ENCODE measurements at places on chromosomes 4 and X.
A peak's percentile ranks its signal among the peaks of the same experiment; 100 is the strongest.

GRCh38 chrX:1453395-1453783 is 680 bp upstream of the ASMTL start:
- DNase-seq = no peak

- DNase-seq = no peak
Observed at GRCh38 chr4:73139245-73139644, 69.7 kb upstream of the COX18 start.

GRCh38 chrX:34961662-34962061 is 19.1 kb downstream of the FAM47B start:
- DNase-seq = no peak

- DNase-seq = peak; percentile 63
Observed at GRCh38 chr4:14452001-14452400, 550.3 kb upstream of the CPEB2 start.

GRCh38 chr4:25632135-25632534 is 23.5 kb upstream of the SLC34A2 start:
- no peak for DNase-seq

GRCh38 chrX:46715530-46715929 is 43.4 kb downstream of the SLC9A7 start:
- DNase-seq = no peak

DNA sequence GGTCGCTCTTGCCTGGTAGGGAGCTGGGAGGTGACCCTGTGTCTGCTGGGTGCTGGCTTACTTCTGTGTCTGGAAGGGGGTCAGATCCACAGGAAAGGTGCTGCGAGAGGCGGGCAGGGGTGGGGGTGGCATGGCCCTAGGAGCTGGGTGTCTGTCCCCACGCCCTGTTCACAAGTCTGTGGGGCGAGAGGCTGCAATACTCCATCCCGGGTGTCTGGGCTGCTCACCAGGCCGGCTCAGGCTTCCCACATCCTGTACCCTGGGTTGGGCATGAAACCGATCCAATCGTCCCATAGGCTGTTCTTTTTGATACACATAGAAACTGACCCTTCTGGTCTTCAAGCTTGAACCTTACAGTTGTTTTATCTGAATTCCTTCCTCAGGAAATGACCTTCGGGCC is 993 bp upstream of the CTAG2 start:
- DNase-seq = peak; percentile 12

DNA sequence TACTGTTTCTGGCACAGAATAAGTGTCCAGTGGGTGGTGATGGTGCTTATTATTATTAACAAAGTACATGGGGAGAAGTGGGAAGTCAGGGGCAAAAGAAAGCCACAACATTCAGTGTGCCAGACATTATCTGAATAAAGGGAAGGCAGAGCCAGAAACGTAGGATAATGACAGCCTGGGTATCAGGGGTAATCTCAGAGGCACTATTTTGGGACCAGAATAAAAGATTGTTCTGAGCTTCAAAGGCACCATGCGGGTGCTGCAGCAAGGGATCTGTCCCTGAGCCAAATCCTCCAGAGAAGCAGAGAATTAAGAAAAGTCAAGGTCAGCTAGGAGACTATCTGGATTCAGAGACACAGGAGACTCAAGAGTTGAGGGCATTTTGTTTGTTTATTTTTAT is 328.8 kb upstream of the GATB start:
- DNase-seq = no peak

DNA sequence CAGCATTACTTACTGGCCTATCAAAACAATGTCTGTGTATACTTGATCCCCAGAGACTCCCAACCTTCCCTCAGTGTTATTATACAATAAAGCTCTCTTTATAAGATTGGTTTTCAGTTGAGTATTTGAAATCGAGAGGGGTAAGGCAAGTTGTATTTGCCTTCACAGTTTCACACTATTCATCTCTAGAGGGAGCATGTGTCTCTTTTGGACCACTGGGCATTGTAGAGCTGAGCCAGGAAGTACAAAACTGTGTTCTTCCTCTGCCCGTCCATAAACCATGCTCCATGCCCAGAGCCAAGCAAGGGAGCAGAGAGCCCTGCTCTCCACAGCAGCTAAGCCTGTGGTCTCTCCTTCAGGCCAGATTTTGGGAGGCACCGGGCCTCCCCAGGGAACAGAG is 61.5 kb upstream of the HHIP start:
- no peak for DNase-seq

GRCh38 chrX:135543924-135544323 is 23.5 kb downstream of the INTS6L start:
- DNase-seq = no peak

DNA sequence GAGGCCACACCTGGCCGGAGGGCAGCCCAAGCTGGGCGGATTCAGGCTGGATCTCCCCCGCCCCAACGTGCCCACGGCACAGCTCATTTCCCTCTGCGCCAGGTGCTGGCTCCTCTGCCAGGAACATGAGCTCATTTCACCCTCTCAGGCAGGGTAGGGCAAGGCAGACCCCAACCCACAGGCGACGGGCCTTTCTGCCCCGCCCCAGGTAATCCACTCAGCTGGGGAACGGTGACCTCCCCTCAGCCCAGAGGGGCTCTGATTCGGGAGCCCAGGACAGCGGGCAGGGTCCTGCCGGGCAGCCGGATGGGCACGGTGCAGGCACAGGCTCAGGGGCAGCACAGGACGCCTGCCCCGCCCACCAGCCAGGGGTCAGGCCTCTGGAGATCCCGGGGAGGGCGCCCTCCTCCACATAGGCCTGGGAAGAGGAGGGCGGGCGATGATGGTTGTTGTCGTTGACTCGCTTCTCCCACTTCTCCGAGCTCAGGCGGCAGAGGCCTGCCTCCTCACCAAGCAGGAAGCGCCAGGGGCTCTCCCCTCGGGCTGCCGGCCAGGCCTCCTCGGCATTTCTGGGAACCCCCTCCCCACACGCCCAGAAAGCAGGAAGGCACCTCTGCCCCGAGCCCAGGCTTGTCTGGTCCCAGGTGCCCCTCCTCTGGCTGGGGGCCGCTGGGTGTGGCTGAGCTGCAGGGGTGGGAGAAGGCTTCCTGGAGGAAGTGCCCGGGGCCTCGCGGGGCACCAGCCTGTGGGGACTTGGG is 31.1 kb downstream of the TACC3 start:
- DNase-seq = no peak

DNA sequence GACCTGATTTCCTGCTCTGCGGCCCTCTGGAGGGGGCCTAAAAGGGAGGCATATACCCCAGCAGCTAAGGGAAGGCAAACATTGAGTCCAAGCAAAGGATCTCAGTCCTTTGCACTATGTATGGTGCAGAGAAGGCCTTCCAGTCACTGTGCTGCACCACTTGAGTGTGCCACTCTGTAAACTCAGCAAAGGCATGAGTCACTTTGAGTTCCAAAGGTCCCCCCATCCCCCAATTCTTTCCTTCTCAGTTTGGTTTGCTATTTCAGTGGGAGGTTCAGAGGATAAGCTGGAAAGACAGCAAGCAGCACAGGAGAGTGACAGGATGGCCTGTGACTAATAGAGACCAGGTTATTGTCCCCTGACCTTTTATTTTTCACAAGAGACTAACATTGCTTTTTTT is 131.3 kb downstream of the FHDC1 start:
- DNase-seq = peak; percentile 63

DNA sequence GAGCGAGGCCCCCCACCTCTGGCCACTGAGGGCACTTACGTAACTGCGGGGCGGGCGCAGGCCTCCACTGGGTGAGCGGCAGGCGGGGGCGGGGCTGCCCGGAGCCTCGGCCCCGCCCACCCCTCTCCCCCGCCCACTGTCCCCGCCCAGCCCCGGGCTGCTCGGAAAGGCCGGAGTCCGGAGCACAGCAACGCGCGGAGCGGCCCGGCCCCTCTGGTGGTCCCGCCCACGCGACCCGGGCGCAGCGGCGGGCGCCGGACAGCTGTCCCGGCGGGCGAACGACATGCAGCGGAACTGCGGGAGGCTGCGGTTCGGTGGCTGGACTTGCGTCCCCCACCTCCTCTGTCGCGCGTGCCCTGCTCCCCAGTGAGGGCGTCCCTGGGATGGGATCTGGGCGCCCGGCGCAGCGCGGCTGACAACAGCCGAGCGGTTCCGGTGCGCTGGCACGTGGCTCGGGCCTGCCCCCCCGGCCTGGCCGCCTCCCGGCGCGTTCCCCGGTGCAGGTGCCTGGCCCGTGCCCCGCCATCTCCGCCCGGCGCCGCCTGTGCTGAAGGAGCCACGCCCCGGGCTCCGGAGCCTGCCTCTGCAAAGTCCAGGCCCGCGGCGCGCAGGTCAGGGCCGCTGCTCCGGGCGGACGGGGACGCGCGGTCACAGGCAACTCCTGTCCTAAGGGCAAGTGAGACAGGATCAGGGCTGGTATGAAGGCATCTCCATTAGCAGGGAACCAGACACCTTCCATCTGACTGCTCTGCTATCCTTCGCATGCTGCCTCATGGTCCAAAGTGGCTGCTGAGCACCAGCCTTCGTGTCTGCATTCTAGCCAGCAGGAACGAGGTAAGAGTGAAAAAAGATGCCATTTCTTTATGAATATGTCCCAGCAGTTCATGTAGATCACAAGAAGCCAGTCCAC is 21.8 kb upstream of the JAKMIP1 start:
- DNase-seq = peak; percentile 86

- DNase-seq = no peak
Observed at GRCh38 chr4:169397762-169398161, 127.0 kb upstream of the SH3RF1 start.

DNA sequence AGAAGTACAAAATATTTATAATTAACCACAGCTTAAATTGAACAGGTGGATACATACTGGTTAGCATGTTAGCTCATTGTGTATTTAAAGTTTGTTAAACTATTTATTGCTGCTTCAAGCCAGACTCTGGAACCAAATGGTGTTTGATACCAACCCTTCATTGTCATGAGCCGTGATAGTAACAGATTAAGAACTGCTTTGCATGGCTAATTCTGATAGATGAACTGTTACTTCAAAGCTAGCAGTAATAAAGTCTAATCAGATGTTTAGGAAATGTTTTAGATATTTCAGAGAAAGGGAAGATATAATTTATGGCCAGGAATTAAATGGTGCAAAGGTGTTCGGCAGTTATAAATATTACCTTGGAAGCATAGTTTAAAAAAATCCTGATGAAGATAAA is 676.1 kb upstream of the ATOH1 start:
- DNase-seq = no peak

DNA sequence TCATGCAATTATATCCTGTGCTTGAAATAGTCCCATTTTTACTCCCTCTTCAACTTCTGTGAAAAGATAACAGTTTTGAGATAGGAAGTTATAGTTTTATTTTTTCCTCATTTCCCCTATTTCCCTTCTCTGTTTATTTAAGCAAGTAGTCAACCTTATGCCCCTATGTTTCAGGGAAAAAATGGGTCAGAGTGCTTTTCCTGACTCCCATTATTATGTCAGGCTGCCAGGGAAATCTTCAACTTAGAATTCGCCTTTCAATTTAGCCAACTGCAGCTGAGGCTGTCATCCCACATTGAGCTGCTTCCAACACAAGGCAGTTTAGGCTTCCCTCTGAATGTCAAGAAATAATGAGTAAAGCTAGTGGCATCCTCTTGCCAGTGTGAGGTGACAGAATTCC is 42.3 kb downstream of the NXT2 start:
- DNase-seq = no peak

- peak; percentile 64 for DNase-seq
Observed at GRCh38 chr4:41334182-41334581, 77.5 kb downstream of the UCHL1 start.

GRCh38 chr4:14695095-14695845 is 307.0 kb upstream of the CPEB2 start:
- DNase-seq = no peak

GRCh38 chr4:162645381-162645780 is 481.6 kb upstream of the FSTL5 start:
- no peak for DNase-seq

DNA sequence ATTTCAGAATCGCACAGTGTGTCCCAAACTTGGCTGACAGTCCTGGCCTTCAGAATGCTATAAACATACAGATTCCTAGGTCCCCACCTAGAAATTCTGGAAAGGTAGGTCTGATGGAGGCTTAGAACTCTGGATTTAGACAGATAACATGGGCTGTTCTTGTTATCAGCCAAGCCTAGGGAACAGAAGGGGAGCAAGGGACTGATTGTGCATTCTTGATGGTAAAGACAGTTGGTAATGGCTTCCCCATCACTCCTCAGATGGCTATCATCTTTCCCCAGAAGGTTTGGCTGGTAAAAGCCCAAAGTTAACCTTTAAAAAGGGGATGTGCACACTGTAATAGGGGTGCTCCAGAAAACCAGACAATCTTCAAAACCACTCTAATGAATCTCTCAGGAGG is 35.7 kb downstream of the DIPK2B start:
- DNase-seq = no peak

GRCh38 chrX:150163221-150163930 is 199.7 kb upstream of the MAMLD1 start:
- DNase-seq = peak; percentile 37

DNA sequence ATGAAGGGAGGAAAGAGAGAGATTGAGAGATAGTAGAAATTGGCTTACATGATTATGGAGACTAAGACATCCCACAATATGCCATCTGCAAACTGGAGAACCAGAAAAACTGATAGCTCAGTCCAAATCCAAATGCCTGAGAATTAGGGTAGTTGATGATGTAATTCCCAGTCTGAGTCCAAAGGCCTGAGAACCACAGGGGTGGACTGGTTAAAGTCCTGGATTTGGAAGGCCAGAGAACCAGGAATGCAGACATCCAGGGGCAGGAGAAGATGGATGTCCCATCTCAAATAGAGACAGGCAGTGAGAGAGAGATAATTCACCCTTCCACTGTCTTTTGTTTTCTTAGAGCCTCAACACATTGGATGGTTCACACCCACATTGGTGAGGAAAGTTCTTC is 345.7 kb upstream of the SPANXN4 start:
- DNase-seq = no peak

GRCh38 chrX:70998411-70999027 is 67.6 kb upstream of the SLC7A3 start:
- DNase-seq = peak; percentile 58
